ENCODE measurements at places on chromosomes 1 and 21.
A peak's percentile ranks its signal among the peaks of the same experiment; 100 is the strongest.

DNA sequence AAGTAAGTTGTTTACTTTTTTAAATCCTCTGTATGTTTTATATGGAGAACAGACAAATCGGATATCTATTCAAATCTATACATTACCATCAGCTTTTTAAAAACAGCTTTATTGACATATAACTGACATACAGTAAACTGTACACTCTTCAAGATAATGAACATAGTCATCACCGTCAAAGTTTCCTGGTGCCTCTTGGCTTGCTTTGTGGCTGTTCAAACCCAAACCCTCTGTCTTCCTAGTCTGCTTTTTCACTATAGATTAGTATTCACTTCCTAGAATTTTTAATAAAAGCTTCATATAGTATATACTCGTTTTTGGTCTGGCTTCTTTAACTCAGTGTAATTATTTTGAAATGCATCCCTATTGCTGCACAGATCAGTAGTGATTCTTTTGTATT lies 56.4 kb upstream of the TPTE start:
- peak; percentile 17 for ATAC-seq

DNA sequence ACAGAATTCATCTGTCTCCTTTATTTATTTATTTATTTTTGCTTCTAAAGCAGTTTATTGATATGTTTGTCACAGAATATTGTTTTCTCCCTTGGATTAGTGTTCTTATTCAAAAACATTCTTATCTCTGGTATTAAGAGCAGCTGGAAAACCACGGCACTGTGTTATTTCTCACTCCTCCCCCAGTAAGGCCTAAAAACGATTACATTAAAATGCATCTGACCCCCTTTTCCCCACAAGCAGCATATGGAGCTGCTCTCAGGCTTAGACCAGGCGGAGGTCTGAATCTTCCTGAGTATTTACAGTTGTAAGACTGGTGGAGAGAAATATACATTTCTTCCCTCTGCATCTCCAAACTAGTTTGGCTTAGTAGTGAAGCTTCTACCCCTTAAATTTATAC lies 86.8 kb downstream of the HLX start:
- no peak for ATAC-seq

DNA sequence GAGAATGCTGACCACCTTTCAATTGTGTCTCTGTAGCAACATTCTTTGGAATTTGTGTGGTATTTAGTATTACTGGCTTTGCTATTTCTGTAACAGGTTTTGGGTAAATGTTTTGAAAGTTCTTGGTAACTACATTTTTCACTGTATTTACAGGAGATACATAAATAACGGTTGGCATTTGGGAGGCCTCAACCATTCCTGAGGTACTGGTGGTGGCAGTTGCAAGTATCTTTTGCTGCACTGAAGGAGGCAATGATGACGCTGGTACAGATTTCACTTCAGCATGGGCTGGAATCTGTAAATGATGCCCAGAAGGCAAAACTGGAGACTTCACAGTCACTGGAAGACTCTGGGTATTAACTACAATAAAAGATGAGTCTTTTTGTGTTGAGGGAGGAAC lies 11.7 kb downstream of the LRIF1 start:
- ATAC-seq = no peak

DNA sequence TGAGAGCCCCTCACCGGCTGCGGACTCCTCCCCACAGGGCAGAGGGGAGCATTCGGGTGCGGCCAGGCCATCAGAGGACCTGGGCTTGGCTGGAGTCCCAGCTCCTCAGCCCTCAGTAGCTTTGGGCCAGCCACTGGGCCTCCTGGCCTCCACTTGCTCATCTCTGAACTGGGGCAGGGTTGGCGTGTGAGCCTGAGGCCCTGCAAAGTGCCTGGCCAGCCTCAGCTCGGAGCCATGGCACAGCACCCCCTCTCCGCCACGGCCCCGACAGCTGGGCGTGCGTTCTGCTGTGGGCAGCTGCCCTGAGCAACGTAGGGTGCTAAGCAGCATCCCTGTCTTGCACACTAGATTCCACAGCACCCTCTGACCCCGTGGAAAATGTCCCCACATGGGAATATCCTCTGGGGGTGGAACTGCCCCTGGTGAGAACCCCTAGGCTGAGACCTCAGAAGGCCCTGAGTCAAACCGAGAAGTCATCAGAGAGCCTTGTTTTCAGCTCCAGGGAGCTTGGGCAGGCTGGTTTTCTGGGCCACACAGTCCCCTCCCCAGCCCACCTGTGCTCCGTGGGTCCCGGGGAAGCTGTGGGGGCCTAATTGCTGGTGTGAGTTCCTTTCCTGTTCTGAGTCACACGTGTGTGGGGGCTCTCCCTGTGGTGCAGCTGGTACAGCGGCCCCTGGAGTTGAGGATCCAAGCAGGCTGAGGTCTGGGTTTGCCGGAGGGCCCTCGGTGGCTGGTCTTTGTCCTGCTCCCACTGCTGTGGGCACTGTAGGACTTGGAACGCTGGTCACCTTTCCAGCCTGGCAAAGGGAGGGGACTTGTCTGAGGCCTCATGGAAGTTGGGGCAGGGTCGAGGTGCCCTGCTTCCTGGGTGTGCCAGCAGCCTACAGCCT lies 24.5 kb downstream of the TP73 start:
- peak; percentile 83 for ATAC-seq

DNA sequence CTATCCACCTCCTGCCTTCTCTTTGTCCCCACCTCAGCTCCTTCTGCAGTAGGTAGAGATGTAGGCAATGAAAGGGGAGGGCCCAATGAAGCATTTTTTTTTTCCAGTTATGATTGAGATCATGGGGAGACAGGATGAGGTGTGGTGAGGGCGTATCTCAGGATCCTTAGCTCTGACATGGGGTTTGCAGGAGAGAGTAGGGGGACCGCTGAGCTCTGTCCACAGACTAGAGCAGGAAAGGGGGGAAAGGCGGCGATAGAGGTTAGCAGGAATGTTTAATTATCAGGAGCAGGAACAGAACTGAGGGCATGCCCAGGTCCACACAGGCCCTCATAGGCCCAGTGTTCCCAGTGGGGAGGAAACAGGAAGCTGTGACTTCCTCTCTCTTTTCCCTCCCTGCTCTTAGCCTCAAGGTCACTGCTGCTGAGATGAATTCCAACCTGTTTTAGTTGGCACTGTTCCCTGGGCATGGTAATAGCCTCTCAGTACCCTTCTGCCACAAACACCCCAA lies 901 bp upstream of the RXFP4 start:
- no peak for ATAC-seq

GRCh38 chr1:23798662-23799142 lies 1.9 kb downstream of the GALE start:
- no peak for ATAC-seq

- no peak for ATAC-seq
These were observed 9.4 kb upstream of the GPR161 start for GRCh38 chr1:168146160-168146539.

GRCh38 chr1:194474701-194475100 lies 1288.3 kb upstream of the B3GALT2 start:
- peak; percentile 20 for ATAC-seq

GRCh38 chr1:20480243-20480944 lies 5.6 kb downstream of the CAMK2N1 start:
- ATAC-seq = no peak

DNA sequence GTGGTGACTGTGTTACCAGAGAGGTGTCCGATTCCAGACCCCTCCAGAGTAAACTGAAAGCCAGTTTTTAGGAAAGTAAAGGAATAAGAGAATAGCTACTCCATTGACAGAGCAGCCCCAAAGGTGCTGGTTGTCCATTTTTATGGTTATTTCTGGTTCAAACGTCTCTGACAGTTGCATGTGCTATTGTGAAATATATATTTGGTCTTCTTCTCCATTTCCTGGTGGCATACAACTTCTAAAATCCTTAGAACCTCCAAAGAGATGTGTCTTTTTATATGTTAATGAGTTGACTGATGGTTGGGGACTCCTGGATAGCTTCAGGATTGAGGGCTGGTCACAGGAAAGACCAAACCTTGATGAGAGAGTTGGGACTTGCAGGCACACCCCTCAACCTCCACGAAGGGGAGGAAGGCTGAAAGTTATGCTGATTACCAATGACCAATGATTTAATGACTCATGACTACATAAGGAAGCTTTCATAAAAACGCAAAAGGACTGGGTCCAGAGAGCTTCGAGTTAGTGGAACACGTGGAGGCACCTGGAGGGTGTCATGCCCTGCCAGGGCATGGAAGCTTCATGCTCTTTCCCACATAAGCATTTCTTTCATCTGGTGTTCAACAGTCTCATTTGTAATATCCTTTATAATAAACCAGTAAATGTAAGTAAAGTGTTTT lies 100.7 kb downstream of the SLC16A1 start:
- ATAC-seq = no peak

- no peak for ATAC-seq
These were observed 56.2 kb downstream of the KLHDC7A start for GRCh38 chr1:18536915-18537314.

- no peak for ATAC-seq
These were observed 73.4 kb downstream of the SH3BGR start for GRCh38 chr21:39525129-39525528.

- no peak for ATAC-seq
These were observed 120.7 kb downstream of the TBX19 start for GRCh38 chr1:168401341-168401740.

DNA sequence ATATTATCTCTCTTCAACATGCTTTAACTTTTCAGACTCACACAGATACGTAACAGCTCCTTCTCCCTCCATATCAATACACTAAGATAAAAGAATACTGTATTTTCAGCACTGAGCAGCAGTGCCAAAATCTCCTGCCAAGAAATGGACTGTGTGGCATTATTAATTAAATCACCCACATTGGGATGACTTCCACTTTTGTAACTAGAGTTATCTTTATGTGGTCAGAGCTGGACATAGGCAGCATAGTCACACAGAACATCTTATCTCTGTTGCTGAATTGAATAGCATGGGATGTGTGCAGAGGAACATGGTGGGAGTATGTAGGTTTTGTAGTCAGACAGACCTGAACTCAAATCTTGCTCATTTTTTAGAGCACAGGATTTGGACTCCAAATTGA lies 41.4 kb upstream of the CACYBP start:
- no peak for ATAC-seq

- no peak for ATAC-seq
These were observed 158.2 kb downstream of the ZSCAN20 start for GRCh38 chr1:33630686-33631085.

DNA sequence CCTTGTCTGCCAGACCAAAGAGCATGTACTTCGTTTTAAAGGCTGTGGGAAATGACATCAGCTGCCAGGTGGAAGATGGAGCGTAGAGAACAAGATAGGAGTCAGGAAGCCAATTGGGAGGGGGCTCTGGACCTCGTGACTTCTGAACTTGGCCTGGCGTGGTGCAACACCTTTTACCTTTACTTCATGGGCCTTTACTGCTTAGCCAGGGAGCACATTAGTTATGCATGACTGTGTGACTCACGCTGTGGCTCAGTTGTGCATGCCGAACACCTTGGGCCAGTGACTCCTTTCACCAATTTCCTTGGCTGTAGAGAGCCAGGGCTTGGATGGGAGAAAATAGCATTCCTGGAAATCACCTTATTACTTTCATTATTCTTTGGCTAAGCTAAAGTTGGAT lies 7.2 kb downstream of the XCL1 start:
- ATAC-seq = no peak
